ENCODE measurements at places on chromosomes 3 and 15. TPM values are rescaled to one million over a fixed set of nuclear protein-coding genes. Genes with fewer than 3 reads are reported as not detected.

GRCh38 chr15:60358935-60359682, 38.7 kb downstream of the ANXA2 start:
- DNase-seq, result no peak

The SLC24A5 gene
- 1.3 TPM for total RNA-seq

DNA sequence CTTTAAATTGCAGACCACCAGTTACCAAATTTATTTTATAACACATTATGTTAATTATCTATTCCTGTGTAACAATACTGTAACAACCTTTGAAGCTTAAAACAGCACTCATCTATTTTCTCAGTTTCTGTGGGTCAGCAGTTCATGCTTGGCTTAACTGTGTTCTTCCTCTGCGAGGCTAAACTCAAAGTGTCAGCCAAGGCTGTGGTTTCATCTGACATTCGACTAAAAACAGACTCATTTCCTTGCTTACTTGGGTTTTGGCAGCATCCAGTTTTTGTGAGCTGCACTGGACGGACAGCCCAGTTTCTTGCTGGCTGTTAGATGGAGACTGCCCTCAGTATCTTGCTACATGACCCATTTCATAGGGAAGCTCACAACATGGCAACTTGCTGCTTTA, 247.3 kb upstream of the KCNH8 start:
- DNase-seq, result no peak

The HYAL1 gene
- total RNA-seq, result 3.7 TPM

GRCh38 chr3:177476495-177476894, 279.2 kb upstream of the TBL1XR1 start:
- no peak for DNase-seq

DNA sequence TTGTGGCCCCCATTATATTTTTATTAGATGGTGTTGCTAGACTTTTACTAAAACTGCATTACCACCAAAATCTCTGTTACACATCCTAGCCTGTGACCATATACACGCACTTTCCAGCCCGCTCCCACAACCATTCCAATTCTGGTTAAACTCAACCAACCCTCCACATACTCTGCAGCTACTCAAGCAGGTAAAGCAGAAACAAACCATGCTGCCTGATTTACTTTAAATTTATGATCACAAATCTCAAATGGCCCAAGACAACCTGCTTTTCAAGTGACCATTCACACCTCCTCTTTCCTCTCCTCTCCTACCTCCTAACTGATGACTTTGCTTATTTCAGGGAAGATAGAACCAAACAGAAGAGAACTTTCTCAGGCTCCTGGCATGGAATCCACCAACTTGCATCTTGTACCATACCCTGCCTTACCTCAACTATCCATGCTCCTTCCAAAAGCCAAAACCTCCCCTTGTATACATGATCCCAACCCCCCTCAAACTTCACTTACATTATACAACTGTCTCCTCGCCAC, 18.5 kb downstream of the ULK4 start:
- no peak for DNase-seq

The C3orf85 gene
- 2.3 TPM for total RNA-seq

DNA sequence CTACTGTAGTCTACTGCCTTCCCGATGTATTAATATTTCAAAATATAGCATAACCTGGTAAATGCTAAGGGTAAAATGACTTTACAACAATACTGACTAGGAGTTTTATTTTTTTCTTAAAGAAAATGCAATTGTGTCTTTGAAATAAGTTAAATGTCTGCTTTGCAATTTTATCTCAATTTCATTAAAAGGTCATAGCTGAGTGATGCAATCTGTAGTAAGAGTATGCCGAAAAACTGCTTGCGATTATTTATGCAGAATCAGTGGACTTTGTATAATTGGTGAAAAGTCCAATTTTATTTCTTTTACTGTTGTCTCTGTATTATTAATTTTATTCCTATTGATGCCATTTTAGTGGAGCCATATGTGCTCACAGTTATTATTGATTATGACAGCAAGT, 1143.6 kb upstream of the EPHA6 start:
- no peak for DNase-seq

The KBTBD13 gene
- total RNA-seq, result not detected

The BNC1 gene
- total RNA-seq, result 2.4 TPM

- DNase-seq, result no peak
These were observed 18.4 kb upstream of the OCA2 start for GRCh38 chr15:28117432-28117990.

DNA sequence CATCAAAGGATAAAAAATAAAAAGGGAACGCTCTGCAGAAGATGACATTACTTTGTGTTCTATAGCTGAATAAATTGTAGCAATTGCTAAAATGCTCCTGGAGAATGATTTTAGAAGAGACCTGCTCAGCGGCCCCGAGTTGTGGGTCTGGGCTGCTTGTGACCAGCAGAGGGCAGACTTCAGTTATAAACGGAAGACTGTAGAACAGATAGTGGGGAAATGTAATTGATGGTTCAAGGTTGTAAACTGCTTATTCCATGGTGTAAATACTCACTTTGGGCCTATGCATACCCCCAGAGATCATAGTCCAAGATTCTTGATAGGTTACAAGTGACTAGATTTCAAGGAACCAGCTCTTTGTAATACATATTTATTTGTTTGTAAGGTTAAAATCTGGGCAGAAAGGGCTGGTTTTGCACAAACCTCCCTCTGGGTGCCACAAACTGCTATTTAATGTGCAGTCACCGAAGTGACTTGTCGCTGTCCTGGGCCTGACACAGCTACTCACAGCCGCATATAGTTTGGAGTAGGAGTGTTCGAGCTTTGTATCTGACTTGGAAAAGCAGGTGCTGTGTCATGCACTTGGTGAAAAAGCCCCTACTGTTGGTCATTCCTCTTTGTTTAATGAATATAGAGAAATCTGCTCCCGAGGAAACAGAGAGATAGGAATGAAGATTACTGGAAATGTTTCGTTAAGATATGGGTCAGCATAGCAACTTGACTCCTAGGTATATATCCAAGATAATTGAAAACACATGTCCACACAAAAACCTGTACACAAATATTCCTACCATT, 34.7 kb upstream of the NDUFB4 start:
- no peak for DNase-seq

The TOP2B gene
- total RNA-seq, result 198 TPM

- DNase-seq, result no peak
These were observed 357.9 kb downstream of the RORA start for GRCh38 chr15:60871152-60871551.

GRCh38 chr3:133973249-133973980, 56.3 kb downstream of the SLCO2A1 start:
- DNase-seq, result no peak
